ENCODE measurements at places on chromosomes 7 and 10.

- no peak for DNase-seq
Observed at GRCh38 chr7:139777133-139777891, 486 bp downstream of the HIPK2 start.

- DNase-seq = no peak
Observed at GRCh38 chr7:150410680-150411346, 31.7 kb downstream of the ZNF775 start.

DNA sequence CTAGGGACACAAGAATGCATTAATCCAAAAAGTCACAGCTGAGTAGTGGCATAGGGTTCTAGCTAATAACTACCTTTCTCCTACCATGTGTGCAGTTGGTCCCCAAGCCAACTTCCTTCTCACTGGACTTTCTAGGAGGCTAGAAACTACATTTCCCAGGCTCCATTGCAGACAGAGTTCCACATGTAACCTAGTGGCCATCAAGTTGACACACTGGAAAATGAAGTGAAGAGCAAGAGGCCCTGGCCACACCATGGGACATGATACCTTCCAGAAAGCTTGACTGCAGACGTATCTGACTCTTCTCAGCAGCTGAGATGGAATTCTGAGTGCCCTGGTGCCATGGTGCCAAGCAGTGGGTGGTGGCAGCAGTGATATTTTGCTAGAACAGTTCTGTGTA lies 49.8 kb upstream of the TMEM273 start:
- DNase-seq = no peak

DNA sequence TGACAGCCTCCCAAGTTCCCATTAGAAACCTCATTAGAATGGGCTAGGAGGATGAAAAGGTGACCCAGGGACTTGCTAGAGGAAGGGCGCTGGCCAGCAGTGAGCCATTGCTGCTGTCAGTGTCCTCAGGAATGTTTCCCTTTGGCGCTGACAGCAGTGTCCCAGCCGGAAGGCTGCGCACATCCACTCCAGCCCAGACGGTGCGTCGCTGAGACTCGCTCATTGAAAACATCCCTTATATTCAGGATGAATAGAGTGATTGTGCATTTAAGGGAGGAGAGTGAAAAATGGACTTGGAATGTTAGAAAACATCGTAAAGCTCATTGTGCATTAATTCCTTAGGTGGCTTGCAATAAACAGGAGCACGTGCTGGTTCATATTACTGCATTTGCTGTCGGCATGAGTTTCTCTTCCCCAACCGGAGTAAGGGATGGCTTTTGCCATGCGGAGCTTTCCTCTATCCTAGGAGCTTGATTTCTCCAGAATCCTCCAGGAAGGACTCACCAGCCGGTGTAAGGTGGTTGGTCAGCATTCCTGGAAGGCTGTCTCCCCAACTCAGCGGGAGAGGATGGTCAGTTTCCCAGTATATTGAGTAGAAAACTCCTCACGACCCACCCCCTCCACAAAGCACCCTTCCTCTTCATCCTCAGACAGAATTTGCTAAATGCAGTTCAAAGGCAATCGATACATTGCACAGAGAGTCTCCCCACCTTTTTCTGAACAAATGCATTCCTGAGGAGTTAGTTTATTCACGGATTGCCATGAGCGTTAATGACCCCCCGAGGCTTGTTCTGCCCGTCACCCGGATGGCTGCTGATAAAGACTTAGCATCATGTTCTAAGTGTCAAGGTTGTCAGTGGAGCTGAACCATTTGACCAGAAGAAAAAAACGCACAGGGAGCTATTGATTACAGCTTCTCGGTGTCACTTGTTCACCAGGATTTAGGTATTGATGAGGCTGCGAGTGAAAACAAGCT lies 201.8 kb downstream of the EBF3 start:
- no peak for DNase-seq

- DNase-seq = no peak
Observed at GRCh38 chr7:75649462-75649861, 89.3 kb downstream of the HIP1 start.

DNA sequence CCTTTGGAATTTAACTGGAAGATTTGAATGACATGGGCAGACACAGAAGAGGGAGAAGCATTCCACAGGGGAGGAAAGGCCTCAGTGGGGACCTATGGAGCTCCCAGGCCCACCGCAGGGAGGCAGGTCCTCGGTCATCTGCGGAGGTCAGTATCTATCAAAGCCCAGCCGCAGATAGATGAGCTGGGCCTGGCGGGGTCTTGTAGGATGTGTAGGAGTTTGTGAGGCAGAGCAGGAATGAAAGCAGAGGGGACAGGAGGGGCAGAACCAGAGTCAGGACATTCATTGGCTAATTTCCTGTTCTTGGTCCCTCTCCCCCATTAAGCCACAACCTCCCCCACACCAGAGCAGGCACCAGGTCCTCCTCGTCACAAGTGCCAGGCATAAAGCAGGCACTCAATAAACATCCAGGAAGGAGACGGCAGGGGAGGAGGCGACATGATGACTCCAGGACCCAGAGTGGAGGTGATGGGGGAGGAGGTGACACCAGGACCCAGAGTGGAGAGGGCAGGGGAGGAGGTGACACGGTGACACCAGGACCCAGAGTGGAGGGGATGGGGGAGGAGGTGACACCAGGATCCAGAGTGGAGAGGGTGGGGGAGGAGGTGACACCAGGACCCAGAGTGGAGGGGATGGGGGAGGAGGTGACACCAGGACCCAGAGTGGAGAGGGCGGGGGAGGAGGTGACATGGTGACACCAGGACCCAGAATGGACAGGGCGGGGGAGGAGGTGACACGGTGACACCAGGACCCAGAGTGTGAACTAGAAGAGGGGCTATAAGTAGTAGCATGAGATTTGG lies 83.7 kb upstream of the PDGFA start:
- DNase-seq = no peak

DNA sequence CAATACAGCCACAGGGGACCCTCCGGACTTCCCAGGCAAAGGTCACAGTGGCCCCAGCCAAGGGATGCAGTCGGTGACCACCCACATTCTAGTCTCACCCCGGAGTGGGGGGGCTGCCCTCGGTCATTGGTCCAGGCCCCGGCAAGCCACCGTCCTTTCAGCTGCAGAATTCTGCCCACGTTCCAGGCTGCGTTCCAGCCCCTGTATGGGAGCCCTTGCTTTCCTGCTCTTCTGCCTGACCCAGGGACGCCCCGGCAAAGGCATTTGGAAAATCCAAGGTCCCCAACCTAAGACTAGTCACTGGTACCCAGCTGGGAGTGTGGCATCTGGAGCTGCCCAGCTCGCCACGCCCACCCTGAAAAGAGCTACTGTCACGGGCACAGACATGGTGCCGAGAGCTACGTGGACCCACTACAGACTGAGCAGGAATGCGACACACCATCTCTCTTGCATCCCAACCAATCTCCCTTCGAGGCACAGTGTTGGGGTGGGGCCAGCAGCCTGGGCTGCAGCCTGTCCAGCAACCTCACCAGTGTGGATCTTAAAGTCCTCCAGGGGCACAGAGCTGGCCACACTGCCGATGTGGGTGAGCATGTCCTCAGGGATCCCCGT lies 18.6 kb downstream of the OGDHL start:
- no peak for DNase-seq

- no peak for DNase-seq
Observed at GRCh38 chr7:116113310-116113709, 82.7 kb upstream of the TFEC start.

- DNase-seq = no peak
Observed at GRCh38 chr7:80488406-80488805, 23.5 kb downstream of the GNAT3 start.

- no peak for DNase-seq
Observed at GRCh38 chr7:8143151-8143874, 118.7 kb downstream of the ICA1 start.

GRCh38 chr10:120819366-120819765 lies 31.8 kb upstream of the WDR11 start:
- DNase-seq = no peak

DNA sequence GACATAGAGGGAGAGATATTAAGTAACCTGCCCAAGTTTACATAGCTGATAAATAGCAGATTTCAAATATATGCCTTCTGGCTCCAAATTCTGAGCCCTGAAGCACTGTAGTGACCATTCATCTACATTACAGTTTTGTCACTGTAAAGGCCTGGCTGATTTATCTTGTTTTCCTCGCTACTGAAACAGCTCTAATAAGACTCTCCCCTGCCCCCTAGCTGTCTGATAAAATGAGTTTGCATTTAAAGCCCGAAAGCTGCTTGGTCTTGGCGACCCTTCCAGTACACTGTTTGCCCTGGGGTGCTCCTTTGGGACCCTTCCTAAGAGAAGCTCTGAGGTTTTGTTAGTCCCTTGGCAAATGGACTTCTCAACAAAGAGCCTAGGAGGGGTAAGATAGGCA lies 59.7 kb upstream of the RAB11FIP2 start:
- DNase-seq = no peak

DNA sequence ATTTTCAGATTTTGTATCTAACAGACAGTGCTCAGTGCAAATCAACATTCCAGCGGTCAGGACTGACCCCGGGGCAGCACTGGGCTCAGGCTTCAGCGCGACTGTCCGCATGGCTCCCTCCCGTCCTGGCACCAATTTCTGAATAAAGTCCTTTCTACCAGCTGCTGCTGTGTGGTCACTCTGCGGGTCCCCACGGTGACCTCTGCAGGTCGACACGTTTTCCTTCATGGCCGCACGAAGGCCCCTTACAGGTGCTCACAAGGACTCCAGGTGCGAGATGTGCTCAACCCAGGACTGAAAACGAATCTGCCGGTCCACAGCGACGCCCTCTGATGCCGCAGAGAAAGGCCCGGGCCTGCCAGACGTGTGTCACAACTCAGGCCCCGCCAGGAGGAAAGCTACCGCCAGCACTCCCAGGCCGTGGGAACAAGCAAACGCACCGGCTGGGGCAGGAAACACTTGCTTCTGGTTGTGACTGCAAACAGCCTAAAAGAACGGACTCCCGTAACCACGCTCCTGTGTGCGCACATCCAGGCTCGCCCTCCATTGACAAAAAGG lies 3.7 kb upstream of the UTF1 start:
- DNase-seq = no peak

- no peak for DNase-seq
Observed at GRCh38 chr7:102859084-102859798, 53.6 kb upstream of the LRRC17 start.

- DNase-seq = no peak
Observed at GRCh38 chr10:104117839-104118323, 4.1 kb upstream of the SFR1 start.

DNA sequence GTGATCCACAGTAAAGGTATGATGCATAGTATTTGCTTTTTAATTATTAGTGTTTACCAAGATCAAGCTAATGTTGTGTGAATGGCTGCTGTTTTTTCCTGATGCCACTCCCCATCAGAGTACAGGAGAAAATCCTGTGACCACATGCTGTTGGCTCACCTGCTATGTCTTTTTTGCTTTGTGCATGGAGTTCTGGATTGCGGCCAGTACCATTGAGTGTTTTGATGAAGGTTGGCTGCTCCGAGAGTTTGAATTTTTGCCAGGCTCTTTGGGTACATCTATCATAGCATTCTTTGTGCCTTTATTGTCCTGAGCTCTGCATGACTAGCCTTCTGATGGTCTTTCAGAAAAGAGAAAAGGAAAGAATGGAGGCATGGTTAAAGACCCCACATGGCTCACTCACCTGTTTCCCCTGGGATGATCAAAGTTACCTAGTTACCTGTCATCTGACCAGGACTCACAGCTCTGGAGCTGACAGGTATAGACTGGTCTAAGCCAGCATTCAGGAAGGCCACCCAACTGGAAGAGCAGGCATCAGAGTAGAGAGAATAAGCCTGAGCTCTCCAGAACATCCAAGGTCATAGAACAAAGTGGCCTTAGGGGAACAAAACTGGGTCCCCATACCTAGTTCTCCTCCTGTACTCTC lies 11.8 kb upstream of the SGPL1 start:
- no peak for DNase-seq

GRCh38 chr10:49518982-49519578 lies 19.8 kb downstream of the ERCC6 start:
- no peak for DNase-seq

DNA sequence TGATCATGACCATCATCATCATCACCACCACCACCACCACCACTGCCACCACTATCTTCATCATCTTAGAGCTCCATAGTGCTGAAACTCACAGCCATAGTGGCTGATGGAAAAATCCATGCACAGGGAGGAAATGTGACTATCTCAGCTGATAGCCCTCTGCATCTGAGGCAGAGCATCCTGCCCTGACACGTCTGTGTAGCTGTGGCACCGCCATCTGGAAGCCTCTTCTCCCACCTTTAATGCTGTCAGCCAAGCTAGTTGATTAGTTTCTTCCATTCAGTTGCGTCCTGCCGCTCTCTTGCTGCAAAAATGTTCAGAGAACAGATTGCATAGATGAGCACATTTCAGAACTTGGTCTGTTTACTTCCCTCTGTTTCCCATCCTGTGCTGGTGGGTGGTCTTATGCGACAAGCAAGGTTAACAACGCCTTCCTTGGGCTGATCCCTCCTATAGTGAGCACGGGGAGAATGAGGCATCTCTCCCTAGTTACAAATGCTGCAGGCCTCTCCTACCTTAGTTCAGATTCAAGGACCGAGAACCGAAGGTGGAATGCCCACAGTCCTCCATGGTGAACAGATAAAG lies 478.6 kb downstream of the PLXNA4 start:
- no peak for DNase-seq

DNA sequence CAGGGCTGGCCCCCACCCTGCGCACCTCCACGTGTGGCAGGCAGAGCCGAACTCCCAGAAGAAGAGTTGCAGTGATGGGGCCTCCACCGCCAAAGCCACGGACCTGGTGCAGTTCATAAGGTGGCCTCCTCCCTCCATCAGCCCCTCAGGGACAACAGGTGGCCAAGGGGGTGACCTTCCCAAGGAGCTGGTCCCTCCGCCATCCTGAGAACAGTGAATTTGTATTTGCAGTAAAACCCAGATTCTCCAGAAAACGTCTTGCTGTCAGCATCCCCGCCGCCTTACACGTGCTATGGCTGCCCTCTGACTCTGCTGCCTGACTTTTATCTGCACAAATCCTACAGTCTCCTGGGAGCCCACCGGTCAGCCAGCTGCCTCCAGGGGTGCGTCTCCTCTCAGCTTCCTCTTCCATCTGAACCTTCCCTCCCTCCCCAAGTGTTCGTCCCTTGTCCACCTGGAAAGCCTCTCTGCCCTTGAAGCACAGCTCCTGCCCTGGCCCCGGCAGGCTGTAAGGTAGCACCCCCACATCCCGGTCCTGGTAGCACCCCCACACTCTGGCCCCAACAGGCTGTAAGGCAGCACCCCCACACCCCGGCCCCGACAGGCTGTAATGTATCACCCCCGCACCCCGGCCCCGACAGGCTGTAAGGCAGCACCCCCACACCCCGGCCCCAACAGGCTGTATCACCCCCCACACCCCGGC lies 311.8 kb downstream of the PTPRN2 start:
- no peak for DNase-seq

GRCh38 chr10:24505759-24506158 lies 217.9 kb downstream of the ARHGAP21 start:
- no peak for DNase-seq

GRCh38 chr7:139720186-139720585 lies 57.6 kb downstream of the HIPK2 start:
- DNase-seq = no peak

DNA sequence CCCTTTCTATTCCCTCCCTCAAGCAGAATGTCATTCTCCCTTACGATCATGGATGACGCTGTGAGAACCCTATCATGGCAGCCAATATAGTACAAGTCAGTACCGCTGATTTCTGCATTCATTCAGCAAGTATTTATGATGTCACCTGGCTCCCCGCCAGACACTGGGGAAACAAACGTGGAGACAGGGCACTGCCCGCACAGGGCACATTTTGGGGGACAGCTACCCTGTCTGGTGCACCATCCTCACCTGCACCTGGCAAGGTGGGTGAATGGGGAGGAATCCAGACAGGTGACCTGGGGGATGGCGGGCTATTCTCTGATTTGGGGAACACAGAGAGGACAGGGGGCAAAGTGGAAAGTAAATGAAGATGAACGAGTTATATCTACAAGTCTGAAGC lies 28.4 kb downstream of the MKI67 start:
- DNase-seq = no peak
